NCI-H2171 (cell line): ENCODE measurements at places on chromosomes 4 and X.

GRCh38 chr4:67714955-67715354, 14.0 kb upstream of the UBA6 start:
- DNase-seq = no peak

DNA sequence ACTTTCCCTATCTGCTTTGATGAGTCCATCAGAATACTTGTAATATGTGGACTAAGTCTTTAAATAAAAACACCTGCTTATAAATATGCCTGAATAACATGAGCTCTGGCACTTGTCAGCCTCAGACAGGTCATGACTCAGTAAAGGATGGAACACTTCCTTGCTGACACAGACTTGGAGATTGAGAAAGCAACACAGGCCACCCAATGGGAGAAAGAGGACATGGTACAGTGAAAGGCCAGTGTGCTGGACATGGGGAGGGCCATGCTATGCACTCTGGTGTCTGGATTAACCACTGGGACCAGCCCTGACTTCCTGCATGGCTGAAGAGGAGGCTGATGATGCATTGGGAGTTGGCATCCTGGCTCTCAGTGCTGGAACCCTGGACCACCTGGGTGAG, 149.5 kb downstream of the DHRSX start:
- DNase-seq = no peak

DNA sequence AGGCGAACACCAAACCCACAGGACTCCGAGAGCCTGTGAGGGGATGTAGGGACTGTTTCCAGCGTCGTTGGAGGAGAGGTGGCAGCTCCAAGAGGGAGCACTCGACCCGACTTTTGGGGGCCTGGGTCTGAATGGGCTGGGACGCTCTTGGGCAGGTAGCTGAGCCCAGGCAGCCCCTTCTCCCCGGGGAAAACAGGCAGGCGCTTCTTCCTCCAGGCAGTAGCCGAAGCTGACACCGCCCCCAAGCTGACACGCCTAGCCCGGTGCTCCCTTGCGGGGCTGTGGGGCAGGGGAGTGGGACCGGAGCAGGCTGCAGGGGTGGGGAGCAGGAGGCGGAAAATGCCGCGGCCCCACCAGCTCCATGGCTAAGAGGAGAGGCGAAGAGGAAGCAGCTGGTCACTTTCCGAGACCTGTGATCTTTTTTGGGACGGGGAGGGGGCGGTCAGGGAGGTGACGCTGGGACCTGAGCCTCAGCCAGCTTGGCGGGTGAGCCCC, 4.2 kb downstream of the NKX1-1 start:
- no peak for DNase-seq

GRCh38 chr4:138007572-138007971, 234.6 kb downstream of the SLC7A11 start:
- DNase-seq = no peak

DNA sequence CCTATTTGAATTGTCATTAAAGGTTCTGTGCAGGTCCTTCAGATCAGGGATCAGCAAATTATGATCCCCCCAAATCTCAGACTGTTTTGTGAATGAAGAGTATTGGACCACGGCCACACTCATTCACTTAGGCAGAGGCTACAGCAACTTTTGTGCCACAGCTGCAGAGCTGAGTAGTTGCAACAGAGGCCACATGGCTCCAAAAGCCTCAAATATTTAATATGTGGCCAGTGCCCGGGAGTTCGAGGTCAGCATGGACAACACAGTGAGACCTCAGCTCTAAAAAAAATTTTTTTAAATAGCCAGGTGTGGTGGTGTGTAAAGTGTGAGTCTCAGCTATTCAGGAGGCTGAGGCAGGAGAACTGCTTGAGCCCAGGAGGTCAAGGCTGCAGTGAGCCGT, 100.7 kb downstream of the NSUN7 start:
- DNase-seq = no peak

DNA sequence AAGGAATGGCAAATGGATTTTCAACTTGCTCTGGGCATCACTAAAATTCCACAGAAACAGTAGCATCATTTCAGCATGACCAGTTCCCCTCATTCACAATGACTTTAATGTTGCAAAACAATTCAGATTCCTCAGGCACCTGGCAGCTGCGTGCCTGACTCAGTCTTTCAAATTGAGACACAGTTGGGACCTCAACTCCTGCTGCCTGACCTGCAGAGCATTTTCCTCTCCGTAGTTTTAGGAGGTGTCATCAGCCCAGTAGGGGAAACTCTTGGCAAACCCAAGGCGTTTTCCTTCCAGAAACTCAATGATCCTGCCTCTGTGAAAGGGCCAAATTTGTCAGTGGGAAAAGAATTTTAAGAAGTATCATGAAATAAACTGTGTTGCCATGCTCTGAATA, 388.9 kb downstream of the SPRY1 start:
- no peak for DNase-seq

- DNase-seq = no peak
These were observed 820 bp upstream of the RASL11B start for GRCh38 chr4:52861171-52861823.

- no peak for DNase-seq
These were observed 2.6 kb upstream of the KANTR start for GRCh38 chrX:53091354-53091753.

DNA sequence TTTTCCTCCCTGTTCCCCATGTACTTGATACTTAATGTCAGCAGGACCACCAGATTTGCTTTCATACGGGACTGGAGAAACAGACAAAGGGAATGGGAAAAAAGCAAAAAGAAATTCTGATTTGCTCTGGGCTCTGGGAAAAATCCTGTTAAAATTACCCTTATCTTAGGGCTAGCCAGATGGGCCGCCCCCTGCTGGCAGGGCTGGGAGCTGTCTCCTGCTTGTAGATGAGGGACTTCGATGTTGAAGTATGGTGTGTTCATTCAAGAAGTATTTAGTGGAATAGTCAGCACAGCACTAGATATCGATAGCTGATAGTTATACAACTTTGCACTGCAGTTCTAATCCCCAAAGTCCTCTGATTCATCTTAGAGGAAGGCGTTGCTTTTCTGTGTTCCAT, 45.8 kb downstream of the BCORL1 start:
- no peak for DNase-seq

DNA sequence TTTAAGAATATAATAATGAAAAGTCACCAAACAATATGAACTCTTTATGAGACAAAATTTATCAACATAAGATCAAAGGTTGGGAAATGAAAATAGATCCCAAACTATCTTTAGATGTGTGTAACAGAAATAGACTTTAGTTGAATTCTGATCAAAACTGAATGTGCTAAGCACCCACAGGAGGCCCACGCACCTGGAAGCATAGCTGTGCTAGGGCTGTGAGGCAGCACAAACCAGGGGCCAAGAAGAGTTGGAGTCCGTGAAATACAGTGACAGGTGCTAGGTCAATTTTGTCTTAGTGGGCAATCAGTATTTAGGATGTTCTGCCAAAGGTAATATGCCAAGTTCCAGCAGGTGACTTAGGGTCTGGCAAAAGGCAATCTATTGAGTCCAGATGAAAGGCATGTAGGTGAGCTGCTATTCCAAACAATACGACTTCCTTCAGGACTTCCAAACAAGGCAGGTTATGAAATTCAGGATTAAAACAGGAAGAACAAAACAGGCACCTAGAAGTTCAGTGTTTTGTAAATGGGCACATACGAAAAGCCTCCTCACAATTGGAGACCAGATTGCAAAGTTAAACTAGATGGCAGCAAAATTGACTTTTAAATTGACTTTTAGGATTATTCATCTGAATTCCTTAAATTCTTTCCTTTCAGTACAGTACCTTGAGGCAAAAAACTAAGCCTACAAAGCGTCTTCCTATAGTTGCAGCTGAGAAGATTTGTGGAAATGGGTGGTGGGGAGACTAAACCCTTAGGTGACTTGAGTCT, 4.7 kb upstream of the PCDH18 start:
- no peak for DNase-seq

GRCh38 chr4:25783943-25784342, 78.8 kb downstream of the SEL1L3 start:
- no peak for DNase-seq

GRCh38 chrX:127490000-127490399, 562.2 kb downstream of the ACTRT1 start:
- DNase-seq = no peak

- no peak for DNase-seq
These were observed 18.4 kb downstream of the CT47B1 start for GRCh38 chrX:120857240-120857639.

DNA sequence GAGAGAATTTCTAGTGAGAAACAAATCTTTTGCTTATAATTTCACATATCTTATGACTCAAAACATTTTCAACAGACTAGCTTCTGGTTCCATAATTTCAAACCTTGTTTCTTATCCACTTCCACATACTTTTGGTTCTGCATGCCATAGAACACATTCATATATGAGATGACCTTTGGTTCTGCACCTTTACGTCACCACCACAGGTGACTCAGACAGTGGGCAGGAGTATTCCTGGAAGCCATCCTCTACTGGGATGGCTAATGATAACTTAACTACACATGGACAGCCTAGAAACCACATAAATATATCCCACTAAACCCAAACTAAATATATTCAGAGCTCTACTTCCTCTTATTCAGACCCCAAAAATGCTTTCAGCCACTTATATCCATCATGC, 133.3 kb downstream of the DCK start:
- DNase-seq = no peak

DNA sequence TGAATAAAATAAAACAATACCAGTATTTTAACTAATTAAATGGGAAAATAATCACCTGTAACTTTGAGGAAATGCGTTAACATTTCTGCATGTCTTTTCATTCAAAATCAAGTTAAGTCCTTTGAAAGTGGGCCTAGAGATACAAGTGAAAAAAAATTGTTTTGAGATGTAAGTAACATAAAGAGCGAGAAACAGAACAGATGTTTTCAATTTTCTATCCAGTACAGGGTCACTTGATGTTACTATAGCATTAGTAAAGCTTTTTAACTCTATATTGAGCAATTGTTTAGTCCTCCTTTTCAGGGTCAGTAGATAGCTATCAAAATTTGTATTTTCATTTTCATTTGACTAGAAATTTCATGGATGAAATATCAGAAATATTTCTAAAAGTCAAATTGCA, 761.4 kb downstream of the CCSER1 start:
- DNase-seq = no peak

GRCh38 chrX:13761606-13762414, 27.3 kb downstream of the OFD1 start:
- no peak for DNase-seq

DNA sequence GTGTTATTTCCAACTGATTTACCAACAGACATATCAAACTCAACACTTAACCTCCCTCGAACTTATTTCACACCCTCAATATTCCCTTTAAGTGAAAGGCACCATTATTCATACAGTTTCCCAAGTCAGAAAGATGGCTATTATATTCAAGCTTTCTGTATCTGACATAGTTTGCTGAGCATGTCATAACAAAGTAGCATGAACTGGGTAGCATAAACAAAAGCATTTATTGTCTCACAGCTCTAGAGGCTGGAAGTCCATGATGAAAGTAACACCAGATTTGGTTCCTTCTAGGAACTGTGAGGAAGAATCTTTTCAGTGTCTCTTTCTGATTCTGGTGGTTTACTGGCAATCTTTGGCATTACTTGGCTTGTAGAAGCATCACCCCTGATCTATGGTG, 1388.6 kb downstream of the TECRL start:
- DNase-seq = no peak

- no peak for DNase-seq
These were observed 14.7 kb downstream of the WDR1 start for GRCh38 chr4:10101671-10102473.

GRCh38 chr4:26248647-26249046, 72.2 kb upstream of the RBPJ start:
- peak; percentile 25 for DNase-seq

DNA sequence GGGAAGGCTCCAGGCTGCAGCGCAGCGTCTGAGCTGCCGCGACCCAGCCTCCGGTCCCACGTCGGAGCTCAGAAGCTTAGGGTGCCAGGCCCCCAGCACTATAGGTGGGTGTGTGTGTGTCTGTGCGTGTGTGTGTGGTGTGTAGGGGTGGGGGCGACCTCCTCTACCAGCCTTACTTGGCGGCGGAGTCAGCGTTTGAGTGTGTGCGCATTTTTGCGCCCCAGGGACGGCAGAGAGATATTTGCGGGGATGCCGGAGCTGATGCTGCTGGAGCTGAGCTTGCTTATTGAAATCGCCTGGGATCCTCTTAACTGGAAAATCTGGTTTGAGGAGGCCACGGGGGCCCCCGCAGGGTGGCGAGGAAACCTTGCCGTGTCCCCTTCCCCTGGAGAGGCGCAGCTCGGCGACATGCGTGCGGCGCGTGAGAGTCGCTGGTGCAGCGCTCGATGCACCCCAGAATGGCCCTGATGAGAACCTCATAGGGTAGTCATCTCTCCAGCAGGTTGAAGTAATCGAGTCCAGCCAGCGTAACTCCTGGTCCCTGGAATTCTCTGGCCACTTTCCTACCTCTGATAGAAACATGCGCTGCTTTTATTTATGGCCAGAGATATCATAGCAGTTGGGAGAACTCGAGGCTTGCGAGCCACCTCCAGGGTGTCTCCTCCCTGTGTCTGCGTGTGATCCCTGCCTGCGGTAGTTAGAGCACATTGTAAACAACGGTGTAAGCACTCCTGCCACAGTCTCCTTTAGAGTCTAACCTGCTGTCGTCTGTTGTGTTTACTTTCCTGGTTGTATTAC, 2.7 kb downstream of the ADGRL3 start:
- DNase-seq = no peak

GRCh38 chr4:125369098-125369497, 54.3 kb downstream of the FAT4 start:
- no peak for DNase-seq

- no peak for DNase-seq
These were observed 57.1 kb upstream of the DDX3X start for GRCh38 chrX:41276661-41277506.

DNA sequence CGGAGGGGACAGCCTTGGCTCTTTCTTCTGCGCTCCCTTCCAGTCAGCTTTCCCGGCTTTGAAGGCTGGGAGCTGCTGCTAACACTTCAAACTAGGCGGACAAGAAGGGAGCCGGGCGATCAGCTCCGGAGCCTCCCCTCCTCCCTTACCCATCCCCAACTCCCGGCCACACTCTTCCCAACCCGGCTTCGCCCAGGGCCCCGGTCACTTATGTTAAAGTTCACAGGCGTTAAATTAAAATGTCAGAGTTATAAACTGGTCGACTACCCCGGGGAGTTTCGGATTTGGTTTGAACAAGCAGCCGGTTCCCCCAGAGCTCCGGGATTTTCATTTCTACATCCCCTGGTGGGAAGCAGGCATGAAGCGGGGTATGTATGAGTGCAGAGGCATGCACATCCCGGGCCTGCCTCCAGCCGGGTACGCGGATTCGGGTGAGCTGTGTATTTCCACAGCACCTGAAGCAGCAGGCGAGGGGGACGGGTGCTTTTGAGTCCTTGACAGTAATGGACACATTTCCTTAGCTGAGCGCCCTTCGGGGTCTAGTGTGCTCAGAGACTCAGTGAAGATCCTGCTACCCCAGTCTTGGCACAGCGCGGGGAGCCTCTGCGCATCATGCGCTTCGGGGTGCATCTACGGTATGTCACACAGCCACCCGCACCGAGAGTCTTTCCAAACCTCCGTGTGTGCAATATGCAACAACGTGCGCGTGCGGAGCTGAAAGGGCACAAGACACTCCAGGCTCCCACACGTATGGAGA, 880 bp downstream of the UNC5C start:
- no peak for DNase-seq

GRCh38 chrX:154436374-154436982, 476 bp upstream of the GDI1 start:
- peak; percentile 21 for DNase-seq

GRCh38 chr4:107863850-107864371, 39.2 kb downstream of the SGMS2 start:
- DNase-seq = no peak
